Right hindlimb (tissue), 1 donor: ENCODE measurements at places on chromosomes 7 and 10.

- no peak for DNase-seq
These were observed 635.8 kb downstream of the SORCS1 start for GRCh38 chr10:106528702-106529101.

DNA sequence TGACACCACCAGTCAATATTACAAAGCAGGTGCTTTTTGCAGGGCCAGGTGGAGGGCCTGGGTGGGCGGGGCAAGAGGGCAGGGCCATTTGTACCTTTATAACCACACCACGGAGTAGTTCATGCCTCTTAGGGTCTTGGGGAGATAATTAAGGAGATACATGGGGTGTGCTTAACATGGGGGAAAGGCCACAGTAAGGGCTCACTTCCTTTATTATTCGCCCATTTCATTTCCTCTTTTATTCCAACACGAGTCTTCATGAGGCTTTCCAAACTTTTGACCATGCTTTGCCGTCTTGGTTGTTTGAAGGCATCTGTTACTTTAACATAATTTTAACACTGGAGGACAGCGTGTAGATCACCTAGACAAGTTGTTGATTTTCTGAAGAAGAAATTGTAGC lies 33.3 kb upstream of the LYZL2 start:
- DNase-seq, result no peak

GRCh38 chr7:155269766-155270585 lies 27.7 kb upstream of the INSIG1 start:
- DNase-seq, result no peak

GRCh38 chr10:104447906-104448305 lies 94.3 kb downstream of the CFAP58 start:
- no peak for DNase-seq

- no peak for DNase-seq
These were observed 105.9 kb upstream of the RHEB start for GRCh38 chr7:151625606-151626005.

GRCh38 chr10:116521424-116522290 lies 24.1 kb upstream of the PNLIP start:
- no peak for DNase-seq

GRCh38 chr10:111129363-111129762 lies 52.5 kb downstream of the ADRA2A start:
- DNase-seq, result peak; percentile 41

DNA sequence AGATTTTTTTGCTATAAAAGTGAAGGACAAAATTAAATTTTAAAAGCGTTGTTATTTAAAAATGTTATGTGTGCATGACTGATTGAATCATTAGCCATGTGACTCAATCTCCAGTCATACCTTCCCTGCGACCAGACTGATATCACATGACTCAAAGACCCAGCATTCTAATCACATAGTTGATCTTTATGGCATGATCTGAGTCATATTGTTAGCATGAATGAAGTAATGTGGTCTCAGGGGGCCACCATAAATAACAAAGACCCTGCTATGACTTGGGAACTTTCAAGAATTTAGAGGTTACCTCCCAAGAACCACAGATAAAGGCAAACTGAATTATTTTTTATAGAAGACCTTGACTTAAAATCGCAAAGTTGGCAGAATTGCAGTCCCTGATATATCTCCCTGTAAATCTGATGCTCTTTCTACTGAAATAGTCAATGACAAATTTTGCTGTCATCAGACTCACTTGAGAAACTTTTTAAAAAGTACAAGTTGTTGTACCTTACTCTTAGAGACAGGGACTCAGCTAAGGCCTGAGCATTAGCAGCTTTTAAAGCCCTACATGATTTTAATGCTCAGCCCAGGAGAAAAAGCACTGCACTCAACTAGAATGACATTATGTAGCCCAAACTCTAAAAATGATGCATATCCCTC lies 717.3 kb downstream of the XPNPEP1 start:
- DNase-seq, result no peak

DNA sequence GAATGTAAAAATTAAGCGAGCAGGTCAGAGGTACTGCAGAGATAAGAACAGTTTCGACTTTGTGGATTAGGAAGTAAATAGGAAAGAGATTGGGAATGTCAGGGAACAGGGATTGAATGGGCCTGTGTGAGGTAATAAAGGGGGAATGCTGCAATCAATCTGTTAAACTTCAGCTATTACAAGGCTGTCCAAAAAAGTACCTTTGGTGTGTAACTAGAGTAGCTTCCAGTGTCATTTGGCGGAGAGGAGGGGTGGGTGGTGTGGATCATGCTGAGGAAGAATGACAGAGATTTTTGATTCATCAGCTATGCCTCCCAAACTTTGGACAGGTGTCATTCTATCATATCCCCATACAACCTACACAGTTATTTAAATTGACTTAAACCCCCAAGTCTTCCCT lies 128.2 kb upstream of the RHEB start:
- no peak for DNase-seq

DNA sequence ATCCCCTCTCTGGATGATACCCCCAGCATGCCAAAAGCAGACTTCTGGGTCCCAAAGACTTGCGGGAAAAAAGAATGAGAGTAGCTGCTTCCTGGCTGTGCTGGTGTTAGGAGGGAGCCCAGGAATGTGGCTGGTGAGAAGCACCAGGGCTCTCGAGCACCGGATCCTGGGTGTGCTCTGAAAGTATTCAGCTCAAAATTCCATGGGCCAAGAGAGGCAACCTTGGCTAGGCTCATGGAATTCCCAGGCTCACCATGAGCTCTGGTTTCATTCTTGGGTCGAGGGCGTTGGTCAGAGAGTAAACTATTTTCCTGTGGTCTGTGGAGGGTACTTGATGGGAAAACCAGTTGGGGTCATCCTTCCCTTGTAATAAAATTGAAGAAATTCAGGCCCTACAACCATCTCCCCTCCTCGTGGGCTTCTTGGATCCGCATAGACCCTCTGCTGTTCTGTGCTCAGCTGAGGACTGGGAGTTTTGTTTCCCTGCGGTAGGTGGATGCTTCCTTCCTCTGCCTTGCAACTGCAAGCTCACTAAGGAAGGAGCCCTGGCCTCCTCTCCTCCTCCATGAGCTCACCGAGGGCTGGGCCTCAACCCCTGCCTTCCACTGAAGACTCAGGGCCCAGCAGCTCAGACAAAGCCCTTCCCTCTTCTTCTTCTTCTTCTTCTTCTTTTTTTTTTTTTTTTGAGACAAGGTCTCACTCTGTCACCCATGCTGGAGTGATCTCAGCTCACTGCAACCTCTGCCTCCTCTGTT lies 34.5 kb upstream of the AQP1 start:
- peak; percentile 64 for DNase-seq

GRCh38 chr10:107443813-107444212 lies 279.3 kb upstream of the SORCS1 start:
- no peak for DNase-seq

- DNase-seq, result no peak
These were observed 10.6 kb downstream of the LRIT2 start for GRCh38 chr10:84214612-84215235.

DNA sequence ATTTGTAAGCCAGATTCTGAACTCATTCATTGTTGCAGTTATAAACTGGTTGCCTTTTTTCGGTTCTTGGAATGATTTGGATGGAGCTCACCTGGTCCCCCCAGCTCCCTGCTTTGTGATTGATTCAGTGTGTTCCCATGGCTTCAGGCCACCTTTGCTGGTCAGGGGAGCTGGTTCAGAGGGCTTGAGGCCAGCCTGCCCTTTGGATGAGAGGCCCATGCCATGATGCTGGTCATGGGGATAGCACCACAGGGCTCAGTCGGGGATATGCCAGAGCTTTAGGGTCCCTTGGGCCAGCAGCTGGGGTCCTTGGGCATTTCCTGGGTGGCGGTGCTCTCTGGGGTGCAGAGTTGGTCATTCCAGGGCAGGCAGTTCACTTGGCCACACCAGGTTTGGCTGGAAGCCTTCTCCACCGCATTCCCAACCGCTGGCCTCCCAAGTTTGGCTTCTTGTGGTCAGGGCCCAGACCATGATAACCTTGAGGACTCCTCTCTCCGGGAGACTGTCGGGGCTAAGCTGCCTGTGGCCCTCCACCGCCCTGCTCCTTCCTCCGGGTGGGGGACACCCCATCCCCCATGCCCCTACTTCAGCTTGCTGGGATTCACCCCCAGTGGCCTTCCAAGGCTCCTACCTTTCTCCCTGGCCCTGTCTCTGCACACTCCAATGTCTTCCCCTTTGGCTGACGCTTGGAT lies 65.1 kb downstream of the MGMT start:
- peak; percentile 36 for DNase-seq

- no peak for DNase-seq
These were observed 2.4 kb downstream of the PSMC2 start for GRCh38 chr7:103349805-103350204.

- no peak for DNase-seq
These were observed 23.1 kb upstream of the PIK3CG start for GRCh38 chr7:106841896-106842390.

DNA sequence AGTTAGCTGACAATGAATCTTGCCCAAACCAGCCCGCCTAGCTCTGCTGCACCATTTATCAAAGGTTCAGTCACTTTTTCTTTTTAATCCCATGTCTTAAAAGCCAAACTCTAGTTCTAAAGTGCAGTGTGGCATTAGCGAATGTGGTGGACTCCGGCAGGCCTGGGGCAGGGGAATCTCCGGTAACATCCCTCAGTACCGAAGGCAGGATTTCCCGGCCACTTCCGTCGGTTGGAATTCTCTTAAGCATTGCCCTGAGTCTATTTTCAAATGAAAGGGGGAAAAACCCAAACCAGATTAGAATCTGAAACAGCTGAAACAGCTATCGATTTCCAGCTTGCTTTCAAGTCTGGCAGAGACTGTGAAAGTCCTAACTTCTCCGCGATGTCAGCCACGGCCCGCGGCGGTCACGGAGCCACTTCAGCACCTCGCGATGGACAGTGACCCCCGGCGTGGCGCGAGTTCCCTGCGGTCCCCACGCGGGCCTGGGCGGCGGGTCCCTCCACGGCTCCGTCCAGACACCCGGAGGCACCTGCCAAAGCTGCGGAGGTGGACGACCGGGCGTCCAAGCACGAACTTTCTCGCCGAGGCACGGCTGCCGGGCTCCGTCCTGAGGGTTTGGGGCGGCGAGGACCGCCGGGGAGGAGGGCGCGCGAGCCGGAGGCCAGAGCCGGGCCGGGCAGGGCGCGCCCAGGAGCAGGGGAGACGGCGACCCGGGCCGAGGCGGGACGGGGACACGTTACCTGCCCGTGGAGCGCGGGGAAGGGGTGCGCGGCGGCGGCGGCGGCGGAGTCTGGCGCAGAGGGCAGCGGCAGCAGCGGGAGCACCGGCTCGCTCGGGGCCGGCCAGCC lies 745 bp downstream of the TCERG1L start:
- no peak for DNase-seq

DNA sequence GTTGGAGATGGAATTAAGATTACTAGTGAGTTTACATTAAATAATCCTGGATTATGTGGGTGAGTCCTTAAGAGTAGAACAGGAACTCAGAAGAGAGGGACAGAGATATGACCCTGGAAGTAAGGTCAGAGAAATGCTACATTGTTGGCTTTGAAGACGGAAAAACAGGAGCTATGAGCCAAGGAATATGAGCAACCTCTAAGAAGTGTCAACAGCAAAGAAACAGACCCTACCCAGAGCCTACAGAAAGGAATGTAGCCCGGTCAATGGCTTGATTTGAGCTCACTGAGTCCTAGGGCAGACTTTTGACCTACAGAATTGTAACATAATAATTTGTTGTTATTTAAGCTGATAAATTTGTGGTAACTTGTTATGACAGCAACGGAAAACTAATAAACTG lies 304.9 kb downstream of the IPMK start:
- DNase-seq, result no peak

GRCh38 chr10:62071846-62072281 lies 170.4 kb downstream of the ARID5B start:
- no peak for DNase-seq

DNA sequence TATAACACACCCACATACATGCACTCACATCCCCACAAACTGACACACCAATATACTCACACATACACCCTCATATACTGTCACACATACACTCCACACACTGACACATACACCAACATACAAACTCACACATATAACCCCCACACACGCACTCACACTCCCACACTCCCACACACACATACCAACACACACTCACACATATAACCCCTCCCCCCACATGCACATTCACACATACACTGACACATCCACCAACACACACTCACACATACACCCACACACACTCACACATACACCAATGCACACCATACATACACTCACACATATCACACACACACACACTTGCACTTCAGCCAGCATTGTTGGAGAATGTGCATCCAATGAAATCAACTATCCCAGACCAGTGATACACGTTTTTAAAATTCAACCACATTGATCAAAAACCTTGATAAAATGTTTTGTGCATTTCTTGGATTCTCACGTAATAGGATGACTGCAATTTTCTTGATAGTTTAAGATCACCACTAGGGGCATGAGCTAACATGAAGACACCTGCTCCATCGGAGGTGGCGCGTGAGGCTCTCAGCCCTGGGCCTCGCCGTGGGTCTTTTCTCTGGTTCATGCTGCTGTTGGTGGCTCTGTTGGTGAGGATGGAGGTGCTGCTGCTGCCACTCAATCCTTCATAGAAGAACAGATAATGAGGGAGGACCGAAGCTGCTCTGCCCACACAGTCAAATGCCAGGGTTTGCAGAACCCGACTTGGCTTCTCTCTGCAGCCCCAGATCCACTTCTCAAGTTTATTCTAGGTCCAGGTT lies 32.1 kb upstream of the CHST15 start:
- no peak for DNase-seq

DNA sequence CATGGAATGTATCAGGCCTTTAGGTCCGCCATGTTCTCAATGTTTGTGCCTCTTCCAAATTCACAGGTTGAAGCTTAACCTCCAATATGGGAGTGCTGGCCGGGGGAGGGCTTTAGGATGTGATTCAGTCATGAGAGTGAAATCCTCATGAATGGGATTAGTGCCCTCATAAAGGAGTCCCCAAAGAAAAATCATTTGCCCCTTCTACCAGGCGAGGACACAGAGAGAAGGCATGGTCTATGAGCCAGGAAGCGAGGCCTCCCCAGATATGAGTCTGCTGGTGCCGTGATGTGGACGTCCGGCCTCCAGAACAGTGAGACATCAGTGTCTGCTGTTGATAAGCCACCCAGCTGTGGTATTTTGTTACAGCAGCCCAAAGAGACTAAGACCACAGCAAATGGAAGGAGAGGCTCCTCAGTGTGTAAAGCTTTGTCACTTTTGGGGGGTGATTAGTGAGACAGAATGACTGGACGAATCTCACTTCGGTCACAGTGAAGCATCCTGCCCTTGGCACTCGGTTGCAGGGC lies 231.3 kb upstream of the KLF6 start:
- no peak for DNase-seq

- DNase-seq, result no peak
These were observed 745.8 kb upstream of the LRRTM3 start for GRCh38 chr10:66180021-66180420.

- DNase-seq, result peak; percentile 80
These were observed at the start of gene HDAC9 for GRCh38 chr7:18495412-18496340. TSS of gene HDAC9 (plus strand) at chr7:18495749. CDS start at chr7:18496303, 554 bp downstream.
